Urothelium cell line (cell line): ENCODE measurements at places on chromosomes 7 and 10.
A peak's percentile ranks its signal among the peaks of the same experiment; 100 is the strongest.

- DNase-seq, result peak; percentile 18
Measured at GRCh38 chr7:91031757-91032156, 232.5 kb upstream of the FZD1 start.

- no peak for DNase-seq
Measured at GRCh38 chr10:86801995-86802394, 45.6 kb downstream of the BMPR1A start.

DNA sequence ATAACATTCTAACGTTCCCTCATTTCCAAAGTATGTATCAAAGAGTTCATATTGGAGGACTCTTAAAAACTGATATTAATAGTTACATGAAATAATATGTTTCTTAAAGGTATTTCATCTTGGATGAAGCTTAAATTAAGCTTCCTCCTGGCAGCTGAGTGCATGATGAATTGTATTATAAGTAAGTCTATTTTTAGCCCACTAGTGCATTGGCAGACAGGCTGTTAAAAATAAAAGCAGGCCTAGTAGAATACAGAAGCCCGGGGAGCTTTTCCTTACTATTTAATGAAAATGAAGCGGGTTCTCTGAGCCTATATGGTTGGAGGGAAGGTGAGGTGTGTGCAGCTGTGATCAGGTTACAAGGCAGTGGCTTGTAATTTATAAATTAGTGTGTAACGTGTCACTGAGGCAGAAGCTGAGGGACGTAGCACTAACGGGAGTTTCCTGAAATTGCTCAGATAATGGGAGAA is 130.7 kb upstream of the KMT2E start:
- DNase-seq, result no peak

DNA sequence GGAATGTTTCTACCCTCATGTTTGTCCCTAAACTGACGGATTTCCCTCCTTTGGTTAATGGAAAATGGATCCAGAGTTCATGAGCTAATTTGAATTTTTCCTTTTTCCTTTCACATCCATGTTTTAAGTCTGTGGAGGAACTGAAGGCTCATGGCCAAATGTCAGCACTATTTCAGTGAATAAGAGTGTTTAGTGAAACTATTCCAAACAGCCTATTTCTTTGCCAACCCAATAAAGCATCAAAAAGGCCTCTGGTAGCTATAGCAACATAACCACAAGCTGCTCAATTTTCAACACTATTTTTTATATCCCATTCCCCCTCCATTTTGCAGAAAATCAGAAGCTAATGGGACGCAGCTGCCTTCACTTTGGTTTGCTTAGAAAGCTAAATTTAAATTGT is 1454.1 kb downstream of the GATA3 start:
- no peak for DNase-seq

- peak; percentile 55 for DNase-seq
Measured at GRCh38 chr7:43119371-43120075, 7.1 kb downstream of the HECW1 start.

- no peak for DNase-seq
Measured at GRCh38 chr10:120414946-120415345, 42.1 kb upstream of the PLPP4 start.

- no peak for DNase-seq
Measured at GRCh38 chr10:42304341-42304740, 334.0 kb downstream of the ZNF33B start.

- no peak for DNase-seq
Measured at GRCh38 chr7:47737601-47738000, 155.7 kb upstream of the TNS3 start.

DNA sequence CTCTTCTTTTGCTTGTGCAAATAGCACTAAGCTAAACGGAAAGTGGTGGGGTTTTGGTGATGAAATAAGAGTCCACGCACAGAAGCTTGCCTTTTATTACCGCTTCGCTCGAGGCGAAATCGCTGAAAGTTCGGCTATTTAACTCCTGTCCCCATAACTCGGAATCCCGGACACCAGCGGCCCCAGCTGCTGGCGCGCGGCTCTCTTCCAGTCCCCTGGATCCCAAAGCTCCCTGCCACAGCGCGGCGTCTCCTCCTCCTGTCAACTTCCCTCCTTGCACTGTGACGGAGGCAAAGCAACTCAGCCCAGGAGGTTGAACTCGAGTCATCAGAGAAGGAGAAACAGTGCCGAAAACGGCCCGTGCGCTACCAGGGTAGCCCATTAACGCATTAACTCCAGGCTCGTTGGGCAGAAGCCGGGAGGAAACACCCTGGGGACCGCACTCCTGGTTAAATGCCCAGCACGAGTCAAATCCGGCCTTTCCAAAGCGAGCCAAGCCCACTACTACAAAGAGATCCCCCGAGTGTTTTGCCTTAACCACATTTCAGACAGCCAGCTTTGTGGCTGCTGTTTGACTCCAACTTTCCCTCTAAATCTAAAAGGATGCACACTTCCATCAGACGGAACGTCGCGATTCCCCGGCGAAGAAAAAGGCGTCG is 1.3 kb downstream of the SEMA3D start:
- DNase-seq, result peak; percentile 75

DNA sequence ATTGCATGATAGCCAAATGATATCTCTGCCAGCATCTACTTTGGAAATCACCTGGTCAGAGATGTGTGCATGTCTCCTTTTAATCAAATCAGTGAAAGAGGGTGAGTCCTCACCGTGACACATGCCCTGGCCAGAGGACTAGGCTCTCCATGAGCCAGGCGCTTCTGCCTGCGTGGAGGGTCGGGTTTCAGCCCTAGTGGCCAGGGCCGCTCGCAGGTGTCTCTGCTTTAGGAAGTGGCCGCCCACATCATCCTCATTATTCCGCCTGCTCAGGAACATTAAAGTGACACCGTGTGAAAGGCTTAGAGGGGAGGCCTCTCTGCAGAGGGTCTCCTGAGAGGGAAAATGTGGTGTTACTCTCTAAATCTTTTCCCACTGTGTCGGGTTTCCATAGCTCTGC is 173.6 kb upstream of the PRKCQ start:
- no peak for DNase-seq

- no peak for DNase-seq
Measured at GRCh38 chr7:99131290-99131689, 12.6 kb downstream of the SMURF1 start.

DNA sequence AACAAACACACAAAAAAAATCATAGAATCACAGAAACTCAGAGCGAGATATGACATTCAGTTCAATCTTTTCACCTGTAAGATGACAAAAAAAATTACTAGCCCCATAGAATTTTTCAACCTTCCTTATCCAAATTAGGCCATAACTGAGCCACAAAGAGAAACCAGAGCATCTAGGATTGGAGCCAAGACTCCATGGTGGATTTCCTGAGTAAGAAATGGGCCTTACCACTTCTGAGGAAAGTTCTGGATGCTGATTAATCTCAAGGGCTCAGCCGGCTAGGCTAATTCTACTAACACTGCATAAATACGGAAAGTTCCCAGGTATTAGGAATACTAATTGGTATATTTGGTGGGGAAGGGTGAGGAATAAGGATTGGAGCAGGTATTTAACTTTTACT is 16.8 kb downstream of the LIPM start:
- no peak for DNase-seq

DNA sequence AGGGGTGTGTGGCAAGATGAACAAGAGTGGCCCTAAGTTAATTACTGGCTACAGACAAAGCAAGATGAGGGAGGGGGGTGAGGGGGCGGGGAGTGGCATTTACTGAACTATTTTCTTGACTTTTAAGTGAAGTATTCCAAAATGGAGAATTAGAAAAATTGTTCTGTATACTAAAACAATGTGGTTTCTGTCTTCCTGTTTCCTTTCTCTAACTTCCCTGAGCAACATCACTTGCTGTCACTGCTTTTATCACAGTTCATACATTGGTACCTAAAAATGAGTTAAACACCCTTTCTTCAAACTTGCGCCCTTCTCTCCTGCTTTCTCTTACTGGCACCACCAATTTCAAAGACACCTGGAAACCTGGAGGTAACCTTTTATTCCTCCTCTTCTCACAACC is 21.6 kb downstream of the PDZD8 start:
- DNase-seq, result no peak

DNA sequence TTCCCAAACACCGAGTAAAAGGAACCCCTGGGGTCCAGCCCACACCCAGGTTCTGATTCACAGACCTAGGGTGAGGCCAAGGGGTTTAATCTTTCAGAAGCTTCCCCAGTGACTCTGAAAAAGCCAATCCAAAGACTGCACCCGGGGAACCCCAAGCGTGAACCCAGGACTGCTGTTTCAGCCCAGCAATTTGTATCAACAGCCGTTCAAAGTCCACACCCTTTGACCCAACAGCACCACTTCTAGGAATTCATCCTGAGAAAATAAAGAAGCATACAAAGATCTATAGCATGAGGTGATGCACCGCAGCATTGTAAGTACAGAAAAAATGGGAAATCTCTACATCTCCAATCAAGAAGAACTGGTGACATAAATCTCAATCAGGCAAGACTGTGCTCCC is 24.4 kb downstream of the DLG5 start:
- DNase-seq, result no peak

DNA sequence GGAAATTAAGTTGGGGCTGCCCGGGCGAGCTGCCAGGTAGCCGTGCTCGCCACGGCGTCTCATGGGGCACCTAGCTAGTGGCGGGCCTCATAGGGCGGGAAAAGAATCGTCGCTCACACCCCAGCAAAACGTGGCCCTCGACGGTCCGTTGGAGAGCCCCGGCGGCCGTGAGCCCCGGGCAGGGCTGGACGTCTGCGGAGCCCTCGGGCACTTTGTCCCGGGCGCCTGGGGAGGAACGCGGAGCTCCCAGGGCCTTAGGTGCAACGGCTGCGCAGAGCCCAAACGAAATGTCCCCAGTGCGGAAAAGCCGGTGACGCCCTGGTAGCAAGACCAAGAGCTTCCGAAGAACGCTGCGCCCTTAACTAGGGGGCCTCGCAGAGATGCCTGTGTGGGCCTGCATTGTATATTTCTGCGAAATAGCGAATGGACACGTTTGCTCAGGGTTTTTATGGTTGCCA is 866 bp upstream of the SFMBT2 start:
- DNase-seq, result no peak
